CD4-positive, alpha-beta T cell treated with Interleukin-6 for 4 hours (primary cell): ENCODE measurements at places on chromosomes 16 and 17.

DNA sequence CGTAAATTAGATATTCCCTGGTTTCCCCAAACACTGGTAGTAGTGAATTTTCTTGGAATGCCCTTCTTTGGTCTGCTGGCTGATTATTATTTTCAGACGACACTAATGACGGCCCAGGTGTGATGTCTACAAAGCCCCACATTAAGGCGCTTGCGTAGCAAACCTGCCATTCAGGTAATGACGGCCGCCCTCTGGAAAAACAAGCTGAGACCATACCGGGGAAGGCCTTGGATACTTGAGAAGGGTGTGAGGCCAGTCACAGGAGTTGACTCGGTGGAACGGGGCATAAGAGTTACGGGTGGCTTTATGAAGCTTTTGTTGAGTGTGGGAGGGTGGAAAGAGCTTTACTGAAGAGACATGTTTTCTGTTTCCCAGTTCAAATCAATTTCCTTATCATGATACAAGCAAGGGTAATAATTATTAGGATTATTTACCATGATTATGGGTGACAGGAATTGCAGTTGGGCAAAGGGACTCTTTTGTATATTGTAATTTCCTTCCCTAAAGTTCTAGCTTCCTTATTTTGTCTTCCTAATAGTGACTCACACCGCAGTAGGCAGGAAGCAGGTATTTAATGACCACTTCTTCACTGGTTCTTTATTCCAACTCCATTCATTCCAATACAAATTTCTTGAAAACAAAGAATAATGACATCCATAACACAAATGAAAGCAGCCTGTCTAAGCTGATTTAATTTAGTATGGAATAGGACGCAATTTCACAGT lies 24.8 kb downstream of the KRT23 start:
- no peak for DNase-seq

DNA sequence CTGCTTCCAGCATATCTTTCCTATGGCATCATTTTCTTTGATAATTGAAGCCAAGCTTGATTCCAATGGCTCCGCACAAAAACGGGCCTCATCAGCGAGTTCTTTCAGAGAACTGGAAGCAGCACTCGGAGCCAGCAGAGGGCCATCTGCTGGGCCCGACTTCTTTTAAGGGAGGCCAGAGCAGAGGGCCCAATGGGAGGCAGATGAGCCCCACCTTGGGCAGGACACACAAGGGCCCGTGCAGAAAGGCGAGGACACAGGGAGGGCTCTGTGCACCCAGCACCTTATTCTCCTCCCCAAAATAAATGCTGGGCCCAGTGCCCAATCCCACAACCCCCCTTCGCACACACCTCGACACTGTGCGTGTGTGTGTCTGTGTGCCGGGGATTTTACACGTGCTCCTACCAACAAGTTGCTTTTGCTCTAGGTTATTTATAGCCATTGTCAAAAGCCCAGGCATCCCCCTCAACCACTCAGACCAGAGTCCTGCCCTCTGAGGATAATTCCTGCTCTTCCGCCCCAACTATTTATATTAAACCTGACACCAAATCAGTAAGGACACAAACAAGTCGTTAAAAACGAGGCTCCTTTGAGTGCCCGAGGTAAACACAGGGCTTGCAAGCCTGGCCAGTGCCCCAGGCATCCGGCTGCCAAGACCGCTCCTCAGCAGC lies 6.8 kb downstream of the AXIN2 start:
- no peak for DNase-seq

DNA sequence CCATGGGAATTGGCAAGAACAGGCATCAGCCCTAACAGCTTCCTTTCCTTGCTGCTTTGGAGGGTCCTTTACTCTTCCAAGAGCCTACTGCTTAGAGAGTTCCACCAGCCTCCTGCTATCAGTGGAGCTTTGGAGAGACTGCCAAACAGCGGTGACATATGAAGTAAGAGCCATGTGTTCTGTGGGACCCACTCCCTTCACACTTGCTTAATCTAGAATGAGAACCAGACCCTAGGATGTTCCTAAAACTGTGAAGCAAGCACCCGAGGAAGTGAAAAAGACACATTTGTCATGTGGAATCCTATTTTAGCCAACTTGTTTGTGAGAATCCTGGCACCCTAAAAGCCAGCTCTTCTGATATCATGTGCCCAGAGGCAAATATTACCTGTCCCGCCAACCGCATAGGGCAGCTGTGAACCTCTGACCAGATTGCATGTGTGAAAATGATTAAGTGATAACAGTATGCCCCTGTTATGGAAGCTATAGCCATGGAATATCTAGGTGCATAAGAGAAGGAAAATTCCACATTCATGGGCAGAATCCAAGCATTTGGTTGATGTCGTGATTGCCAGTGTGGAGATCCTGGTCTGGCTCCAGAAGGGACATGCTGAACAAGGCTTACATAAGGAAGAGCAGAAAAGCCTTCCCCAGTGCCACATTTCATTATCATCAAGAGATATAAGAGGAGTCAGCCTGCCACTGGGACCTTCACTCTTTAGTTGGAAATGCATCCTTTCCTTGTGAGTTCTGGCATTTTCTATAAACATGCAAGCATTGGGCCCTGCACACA lies 18.7 kb downstream of the RCVRN start:
- no peak for DNase-seq

DNA sequence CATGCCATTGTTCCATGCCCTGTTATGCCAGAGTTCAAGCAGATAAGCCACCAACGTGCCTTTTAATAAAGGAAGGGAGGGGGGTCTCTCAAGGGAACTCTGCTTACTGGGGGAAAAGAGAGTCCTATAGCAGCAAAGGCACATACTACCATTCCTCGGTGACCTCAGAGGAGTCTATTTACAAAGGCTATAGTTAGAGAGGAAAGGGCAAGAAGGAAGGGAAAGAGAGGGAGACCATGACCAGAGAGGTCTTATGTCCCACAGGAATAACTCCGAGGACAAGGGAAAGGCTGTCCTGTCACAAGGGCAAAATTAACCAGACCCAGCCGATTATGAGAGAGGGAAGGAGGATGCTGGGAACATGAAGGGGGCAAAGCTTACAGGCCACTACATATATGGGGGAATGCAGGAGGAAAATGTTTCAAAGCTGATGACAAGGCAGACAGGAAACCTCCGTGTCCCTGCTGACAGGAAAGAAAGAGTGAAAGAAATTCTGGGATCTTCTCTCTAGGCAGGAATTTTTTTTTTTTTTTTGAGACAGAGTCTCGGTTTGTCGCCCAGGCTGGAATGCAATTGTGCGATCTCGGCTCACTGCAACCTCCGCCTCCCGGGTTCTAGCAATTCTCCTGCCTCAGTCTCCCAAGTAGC lies 51.5 kb downstream of the HIC1 start:
- DNase-seq: no peak

DNA sequence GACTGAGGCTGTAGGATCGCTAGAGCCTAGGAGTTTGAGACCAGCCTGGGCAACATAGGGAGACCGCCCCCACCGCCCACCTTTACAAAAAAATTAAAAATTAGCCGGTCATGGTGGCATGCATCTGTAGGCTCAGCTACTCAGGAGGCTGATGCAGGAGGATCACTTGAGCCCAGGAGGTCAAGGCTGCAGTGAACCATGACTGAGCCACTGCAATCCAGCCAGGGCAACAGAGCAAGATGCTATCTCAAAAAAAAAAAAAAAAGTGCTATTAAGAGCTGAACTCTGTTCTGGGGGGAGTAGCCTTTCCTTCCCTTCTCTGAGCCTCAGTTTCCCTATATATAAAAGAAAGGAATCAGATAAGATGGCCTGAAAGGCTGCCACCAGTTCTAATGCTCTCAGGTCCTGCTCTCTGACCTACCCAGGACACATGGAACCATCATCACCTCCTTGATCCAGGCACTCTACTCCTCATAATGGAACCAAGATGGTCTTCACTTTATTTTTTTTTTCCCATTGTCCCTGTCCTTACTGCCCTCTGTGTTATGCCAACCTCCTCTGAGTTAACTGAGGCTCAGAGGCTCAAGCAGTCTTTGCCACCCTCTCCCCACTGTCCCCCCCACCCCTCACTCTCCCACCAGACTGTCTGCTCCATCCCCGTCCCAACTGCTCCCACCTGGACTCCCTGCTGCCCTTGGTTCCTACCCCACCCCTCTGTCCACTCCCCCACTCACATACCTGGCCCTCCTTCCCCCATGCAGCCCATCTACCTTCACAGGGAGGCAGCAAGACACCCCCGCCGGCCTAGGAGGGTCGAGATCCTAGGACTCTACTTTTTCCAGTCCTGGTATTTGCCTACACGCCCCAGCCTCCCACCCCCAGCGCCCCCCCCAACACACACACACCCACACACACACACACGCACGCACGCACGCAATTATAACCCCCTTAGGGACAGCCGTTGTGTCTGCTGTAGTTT lies 23.8 kb upstream of the EIF1 start:
- DNase-seq: no peak
